ENCODE measurements at places on chromosomes 6 and 20.
A peak's percentile ranks its signal among the peaks of the same experiment; 100 is the strongest.

- no peak for DNase-seq
These were observed 31.9 kb downstream of the SHLD1 start for GRCh38 chr20:5781798-5782750.

DNA sequence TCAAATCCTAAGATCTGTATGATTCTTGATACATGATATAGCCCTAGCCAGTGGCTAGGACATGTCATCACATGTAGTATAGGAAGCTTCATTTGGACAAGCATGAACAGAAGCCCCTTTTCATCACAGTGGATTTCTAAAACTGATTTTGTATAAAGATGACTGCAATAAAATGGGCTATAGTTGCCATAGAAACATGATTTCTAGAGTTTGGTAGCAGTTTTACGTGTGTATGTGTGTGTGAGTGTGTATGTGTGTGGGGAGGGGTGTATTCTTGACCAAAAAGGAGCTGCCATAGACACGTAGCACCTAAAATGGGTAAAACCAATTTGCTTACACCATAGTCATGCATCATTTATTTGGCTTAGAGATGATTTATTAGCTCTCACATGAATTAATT lies 200.5 kb upstream of the CNR1 start:
- DNase-seq = no peak

DNA sequence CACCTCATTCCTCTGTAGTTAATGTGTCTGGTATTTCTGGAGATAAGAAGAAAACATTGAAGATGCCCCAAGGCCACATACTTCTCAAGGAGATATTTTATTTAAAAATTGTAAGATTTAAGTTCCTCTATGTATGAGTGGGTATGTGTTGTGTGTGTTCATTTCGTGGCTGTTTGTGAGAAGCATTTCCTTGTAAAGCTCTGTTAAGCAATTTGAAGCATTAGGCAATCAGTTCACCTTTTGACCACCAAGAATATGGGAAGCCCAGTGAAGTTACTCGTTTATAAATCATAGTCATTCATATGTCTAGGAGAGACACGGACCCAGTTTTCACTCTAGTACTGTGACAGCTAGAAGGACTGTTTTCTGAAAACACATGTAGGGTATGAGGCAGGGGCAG lies 717.6 kb upstream of the MAP3K7 start:
- peak; percentile 11 for DNase-seq

GRCh38 chr6:134517145-134517658 lies 199.3 kb upstream of the SGK1 start:
- peak; percentile 84 for DNase-seq

GRCh38 chr20:51926670-51927305 lies 124.5 kb upstream of the SALL4 start:
- peak; percentile 18 for DNase-seq

DNA sequence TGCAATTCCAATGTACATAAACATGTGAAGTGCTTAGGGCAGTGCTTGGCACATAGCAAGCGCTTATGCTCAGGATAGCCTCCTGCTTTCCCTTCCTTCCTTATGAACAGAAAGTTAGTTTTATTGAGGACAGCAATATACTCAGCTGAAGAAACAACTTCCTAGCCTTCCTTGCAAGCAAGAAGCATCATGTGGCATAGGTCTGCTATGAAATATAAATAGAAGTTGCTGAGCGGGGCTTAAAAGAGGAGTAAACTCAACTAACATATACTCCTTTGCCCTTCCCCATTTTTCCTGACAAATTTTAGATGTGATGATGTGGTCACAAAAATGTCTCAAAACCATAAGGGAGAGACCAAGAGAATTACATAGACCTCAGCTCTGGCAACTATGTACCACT lies 98.9 kb downstream of the KIF16B start:
- DNase-seq = no peak

GRCh38 chr20:45974896-45975565 lies 3.0 kb upstream of the ZNF335 start:
- DNase-seq = no peak

DNA sequence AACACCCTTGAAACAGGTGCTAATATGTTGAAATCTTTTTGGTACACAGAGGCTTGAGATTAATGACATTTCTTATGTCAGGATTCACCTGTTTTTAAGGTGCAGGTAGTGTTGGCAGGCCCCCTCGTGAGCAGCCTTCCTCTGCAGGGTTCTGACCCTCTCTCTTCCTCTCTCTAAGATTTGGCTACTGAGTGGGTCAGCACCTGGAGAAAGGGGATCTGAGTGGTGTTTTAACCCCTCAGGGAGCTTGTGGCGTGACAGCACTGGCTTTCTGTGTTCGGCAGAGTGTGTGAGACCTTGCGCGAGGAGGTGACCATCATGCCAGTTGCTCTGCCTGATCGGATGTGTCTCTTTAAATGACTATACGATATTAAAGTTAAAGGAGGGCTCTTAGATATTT lies 37.1 kb downstream of the HIVEP1 start:
- DNase-seq = no peak

DNA sequence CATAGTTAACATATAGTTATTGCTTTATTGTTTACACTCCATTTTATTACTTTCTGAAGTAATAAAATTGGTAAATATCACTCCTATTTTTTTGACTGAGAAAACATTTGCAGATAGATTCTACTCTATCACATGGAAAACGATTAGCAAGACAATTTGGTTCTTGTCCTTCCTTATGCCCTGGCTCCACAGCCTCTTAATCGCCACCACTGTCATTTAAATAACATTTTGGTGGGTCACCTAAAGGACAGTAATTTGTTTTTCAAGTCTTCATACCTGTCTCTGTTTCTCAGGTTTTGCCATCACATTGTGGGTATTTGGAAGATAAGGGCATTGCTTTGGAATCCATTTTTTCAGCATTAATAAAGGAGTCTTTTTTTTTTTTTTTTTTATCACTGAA lies 521.5 kb upstream of the IRAK1BP1 start:
- no peak for DNase-seq

DNA sequence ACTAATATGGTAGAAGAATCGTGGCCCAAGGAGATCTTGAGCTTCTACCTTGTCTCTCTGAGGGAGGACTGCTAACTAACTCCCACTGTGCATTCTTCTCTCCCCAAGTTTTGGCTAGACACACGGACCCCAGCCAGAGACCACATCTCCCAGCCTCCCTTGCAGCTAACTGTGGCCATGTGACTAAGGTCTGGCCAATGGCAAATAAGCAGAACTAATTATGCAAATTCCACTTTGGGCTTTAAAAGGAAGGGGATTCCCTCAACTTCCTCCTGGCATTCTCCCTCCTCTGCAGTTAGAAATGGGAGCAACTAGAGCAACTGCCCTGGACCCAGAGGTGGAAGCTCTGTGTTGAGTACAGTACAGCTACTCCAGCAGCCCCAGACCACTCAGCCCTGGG lies 15.4 kb downstream of the BPIFA2 start:
- DNase-seq = no peak

- DNase-seq = no peak
These were observed 88.6 kb downstream of the SCP2D1 start for GRCh38 chr20:18901980-18902737.

DNA sequence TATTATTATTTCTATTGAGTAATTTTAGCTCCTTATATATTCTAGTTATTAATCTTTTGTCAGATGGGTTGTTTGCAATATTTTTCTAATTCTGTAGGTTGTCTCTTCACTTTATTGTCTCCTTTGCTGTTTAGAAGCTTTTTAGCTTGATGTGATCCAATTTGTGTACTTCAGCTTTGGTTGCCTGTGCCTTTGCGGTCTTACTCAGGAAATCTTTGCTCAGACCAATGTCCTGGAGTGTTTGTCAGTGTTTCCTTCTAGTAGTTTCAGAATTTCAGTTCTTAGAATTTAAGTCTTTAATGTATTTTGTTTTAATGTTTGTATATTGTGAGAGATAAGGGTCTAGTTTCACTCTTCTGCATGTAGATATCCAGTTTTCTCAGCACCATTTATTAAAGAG lies 916.0 kb upstream of the EYS start:
- DNase-seq = no peak

DNA sequence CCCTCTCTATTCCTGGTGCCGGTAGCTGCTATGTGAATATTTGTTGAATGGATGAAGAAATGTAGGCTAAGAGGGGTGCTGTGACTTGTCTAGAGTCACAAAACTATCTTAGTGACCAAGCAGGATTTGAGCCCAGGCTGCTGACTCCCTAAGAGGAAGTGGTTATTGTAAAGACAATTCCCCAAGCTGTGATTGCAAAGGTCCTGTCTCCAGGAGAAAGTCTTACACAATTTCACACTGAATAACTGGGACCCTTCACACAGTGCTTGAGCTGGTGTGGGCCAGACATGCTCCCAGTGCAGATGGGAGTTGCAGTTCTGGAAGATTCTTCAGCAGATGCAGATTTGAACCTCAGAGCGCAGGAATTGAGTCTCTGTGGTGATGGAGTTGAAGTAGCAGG lies 38.1 kb downstream of the IYD start:
- no peak for DNase-seq

- DNase-seq = no peak
These were observed 149.7 kb downstream of the ID4 start for GRCh38 chr6:19986691-19987438.

- DNase-seq = no peak
These were observed 4.0 kb downstream of the TNFRSF6B start for GRCh38 chr20:63700199-63701050.

GRCh38 chr20:38125157-38126056 lies 39.7 kb downstream of the TGM2 start:
- DNase-seq = peak; percentile 64

DNA sequence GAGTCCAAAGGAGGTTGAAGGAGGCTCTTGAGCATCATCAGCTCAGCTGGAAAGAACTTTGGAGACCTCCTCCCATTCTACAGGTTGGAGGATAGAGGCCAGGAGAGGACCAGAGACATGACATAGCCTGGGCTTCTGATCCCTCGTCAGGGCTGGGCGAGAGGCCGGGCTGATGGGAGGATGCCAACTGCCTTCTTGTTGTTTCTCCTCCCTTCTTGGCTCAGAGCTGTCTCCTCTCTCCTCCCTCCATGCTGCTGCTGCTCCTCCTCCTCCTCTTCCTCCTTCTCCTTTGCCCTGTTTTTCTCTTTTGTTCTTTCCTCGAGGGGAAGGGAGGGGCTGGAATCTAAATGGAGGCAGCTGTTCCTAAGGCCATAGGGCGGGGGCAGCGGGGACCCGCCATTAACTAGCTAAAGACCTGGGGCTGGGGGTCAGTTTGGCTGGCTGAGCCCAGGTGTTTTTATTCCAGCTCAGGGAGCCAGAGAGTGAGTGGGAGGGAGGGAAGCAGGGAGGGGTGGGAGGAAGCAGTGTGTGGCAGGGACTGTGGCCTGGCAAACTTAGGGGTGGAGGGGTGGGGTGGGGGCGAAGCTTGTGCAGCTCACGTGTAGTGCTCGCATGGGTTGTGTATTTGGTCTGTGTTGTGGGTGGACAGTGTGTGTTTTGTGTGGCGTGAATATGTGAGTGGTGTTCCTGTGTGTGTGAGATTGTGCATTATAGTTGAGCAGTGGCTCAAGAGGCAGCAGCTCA lies 84.8 kb downstream of the CD40 start:
- DNase-seq = no peak

GRCh38 chr20:10876558-10876957 lies 202.8 kb upstream of the JAG1 start:
- peak; percentile 18 for DNase-seq

- DNase-seq = no peak
These were observed 156.2 kb downstream of the RNASET2 start for GRCh38 chr6:166800137-166800536.

GRCh38 chr20:50464026-50464724 lies 46.0 kb upstream of the PTPN1 start:
- DNase-seq = peak; percentile 69

DNA sequence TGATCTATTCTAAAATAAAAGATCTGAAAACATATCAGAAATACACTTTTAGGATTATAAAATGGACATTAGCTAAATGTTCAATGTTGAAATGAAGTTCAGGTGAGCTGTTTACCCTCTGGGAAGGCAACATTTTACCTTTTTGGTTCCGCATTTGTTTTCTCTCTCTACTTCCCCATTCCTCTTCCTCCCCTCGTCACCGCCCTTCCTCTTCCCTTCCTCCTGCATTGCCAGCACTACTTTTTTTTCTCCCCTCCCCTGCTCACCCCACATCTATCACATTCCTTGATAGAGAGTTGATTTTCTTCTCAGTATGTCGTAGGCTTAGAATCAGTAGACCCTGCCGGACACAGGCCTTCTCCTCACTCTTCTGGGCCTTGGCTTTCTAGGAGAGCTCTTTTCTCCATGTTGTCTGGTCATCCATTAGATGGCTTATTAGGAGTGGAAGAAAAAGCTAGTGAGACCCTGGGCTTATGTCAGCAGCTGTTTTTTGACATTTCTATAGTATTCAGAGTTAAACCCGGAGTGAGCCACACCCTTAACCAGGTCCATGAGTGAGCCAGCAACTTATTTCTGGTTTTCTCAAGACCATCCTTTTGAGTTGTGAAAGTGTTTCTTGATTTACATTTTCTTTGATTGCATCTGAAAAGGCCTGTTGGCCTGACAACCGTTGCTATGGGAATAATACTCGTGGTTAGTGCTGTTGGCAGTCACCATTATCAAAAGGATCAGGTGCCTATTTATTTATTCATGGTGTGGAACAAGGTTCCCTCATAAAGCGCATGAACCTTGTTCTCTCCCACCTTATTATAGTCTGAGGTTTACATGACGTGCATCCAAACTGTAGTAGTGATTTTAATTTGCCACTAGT lies 90.9 kb downstream of the DTD1 start:
- peak; percentile 7 for DNase-seq

GRCh38 chr20:23407781-23408464 lies 13.4 kb downstream of the NAPB start:
- DNase-seq = no peak

DNA sequence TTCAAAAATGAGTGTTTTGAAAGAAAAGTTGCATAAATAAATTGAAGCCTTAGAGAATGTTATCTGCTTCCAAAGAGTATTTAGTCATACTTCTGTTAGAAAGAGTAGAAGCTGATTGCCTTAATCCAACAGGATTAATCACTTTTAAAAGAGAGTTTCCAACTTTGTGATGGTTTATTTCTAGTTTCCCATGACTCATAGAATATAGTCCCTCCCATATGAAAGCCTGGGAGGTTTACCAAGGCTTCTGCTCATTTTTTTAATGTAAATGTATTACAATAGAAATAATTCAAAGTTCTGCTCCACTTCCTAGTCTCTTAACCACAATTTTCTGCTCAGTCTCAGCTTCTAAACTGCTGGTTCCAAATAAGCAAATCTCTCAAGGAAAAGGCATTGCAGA lies 118.0 kb upstream of the IRAK1BP1 start:
- DNase-seq = no peak
